ENCODE measurements at places on chromosomes 5 and 9.
A peak's percentile ranks its signal among the peaks of the same experiment; 100 is the strongest.

- no peak for DNase-seq
Observed at GRCh38 chr9:122075135-122076030, 17.7 kb downstream of the TTLL11 start.

DNA sequence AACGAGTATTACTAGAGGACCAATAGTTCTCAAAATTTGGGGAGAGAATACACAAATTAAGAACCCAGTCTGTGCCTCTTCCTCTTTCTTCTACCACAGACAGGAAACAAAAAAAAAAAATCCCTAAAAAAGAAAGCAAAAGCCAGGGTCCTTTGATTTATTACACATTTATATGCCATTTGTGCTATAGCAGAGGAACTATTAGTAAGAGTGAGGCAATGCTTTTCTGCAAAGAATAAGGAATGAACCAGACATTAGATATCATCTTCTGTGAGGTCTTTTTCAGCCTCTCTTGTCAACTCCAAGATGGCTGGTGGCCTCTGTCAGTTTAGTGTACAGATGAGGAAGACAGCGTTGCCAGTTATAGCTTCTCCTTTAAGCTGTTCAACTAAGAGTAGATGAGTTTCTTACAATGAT, 127.6 kb downstream of the RFX3 start:
- no peak for DNase-seq

DNA sequence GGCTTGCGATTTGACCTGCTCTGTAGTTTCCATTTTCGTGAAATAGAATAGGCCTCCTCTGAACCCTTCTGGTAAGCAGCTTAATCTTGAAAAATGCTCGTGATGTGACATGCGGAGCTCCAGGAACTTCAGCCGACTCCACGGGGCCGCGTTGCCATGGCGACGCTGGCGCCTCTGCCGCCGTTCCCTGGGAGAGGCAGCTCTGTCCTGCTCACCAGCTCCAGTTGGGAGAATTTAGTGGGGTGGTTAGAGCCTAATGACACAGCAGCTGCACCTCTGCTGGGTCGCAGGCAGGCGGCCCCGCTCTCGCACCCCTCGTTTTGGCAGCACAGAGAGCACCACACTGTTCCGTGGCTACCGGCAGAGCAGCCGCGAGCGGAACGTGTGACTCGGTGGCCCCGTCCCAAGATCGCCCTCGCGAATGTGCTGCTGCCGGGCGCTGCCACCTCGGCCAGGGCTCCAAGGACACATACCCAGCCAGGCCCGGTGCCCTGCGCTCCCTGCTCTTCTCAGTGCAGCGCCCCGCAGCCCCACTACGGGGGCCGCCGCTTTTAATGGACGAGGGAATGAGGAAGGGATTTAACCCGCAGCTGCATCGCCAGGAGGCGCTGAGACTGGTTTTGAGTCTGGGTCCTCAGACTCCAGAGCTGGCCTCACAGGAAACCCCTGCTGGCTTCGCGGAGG, 131.2 kb upstream of the LMX1B start:
- no peak for DNase-seq

- no peak for DNase-seq
Observed at GRCh38 chr5:107154593-107154992, 516.1 kb downstream of the EFNA5 start.

- DNase-seq, result peak; percentile 44
Observed at GRCh38 chr5:76855961-76856360, 6.1 kb downstream of the S100Z start.

DNA sequence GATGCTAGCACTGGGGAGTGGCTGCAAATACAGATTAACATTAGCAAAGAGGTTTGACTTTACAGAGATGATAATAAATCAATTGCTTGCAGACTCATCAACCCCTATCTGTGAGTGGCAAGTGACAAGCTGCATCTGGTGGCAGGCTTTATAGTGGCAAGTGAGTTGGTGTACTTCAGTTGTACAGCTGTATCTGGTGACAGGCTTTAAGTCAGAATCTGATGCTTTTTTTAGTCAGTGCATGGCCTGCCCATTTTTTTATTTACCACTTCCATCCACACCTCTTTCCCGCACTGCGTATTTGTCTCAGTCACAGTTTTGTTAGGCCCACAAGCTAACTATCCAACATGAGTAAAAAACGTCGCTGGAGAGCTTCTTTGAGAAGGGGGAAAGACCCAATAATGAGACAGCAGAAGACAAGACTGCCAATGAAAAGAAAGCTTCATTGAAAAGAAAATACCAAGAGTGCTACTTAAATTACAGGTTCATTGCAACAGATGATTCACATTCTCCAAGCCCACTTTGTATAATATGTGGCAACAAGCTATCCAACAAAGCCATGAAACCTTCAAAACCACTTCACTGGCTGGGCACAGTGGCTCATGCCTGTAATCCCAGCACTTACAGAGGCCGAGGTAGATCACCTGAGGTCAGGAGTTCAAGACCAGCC, 23.1 kb downstream of the ANP32B start:
- DNase-seq, result no peak

DNA sequence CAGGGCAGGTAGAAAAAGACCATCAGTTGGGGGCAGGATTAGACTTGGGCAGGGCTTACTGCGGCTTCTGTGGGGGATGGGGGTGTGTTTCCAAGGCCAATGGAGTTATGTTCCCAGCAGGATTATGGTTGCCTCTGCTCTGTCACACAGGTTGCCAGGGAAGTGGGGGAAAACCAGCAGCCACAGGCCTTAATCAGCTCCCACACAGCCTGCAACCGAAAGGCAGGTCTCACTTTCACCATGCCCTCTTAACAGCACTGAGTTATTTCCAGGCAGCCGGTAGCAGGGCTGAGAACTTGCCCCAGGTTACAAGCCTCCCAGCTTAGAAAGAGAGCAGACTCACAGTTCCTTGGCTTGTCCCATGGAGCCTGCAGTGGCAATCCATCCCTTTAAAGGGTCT, 205.5 kb downstream of the FGF10 start:
- no peak for DNase-seq

DNA sequence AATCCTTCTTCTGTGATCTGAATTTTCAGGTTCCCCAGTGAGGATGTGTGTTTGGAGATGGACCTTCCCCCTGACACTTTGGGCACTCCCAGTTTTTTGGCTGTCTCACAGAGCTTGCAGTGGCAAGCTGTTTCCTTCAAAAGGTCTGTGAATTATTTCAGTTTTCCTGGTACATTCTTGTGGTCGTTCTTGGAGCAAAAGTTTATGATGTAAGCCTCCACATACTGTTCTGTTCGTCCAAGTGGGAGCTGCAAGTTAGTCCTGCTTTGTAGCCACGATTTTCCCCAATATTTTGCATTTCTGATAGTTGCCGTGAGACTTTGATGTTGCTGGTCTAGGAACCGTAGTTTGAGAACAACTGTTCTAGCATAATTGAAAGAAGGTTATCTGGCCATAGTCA, 88.3 kb downstream of the MTAP start:
- no peak for DNase-seq

- DNase-seq, result no peak
Observed at GRCh38 chr9:85702726-85703289, 38.9 kb downstream of the AGTPBP1 start.

Measured in activated naive CD8-positive, alpha-beta T cell treated with anti-CD3 and anti-CD28 coated beads, Interleukin-2, amount 10 ng/mL, durations not matched to agents 7 days and 5 days (primary cell).